Colonic mucosa (tissue), 4 donors: ENCODE measurements at places on chromosomes 3 and 15. TPM values are rescaled to one million over a fixed set of nuclear protein-coding genes. Genes with fewer than 3 reads are reported as not detected.

CRABP1 gene
- 1.3 TPM for total RNA-seq

ANKUB1 gene
- total RNA-seq, result not detected

CFAP100 gene
- total RNA-seq, result not detected

ECE2 gene
- not detected for total RNA-seq

ZCWPW2 gene
- 1.0 TPM for total RNA-seq

TRPC1 gene
- 2.2 TPM for total RNA-seq

CEP63 gene
- total RNA-seq, result 16.9 TPM
